ENCODE measurements at places on chromosomes 3 and 15.

GRCh38 chr15:48962662-48963523 lies 826 bp downstream of the SHC4 start:
- DNase-seq, result no peak

GRCh38 chr15:83897037-83897436 lies 243.1 kb downstream of the ADAMTSL3 start:
- DNase-seq, result no peak

GRCh38 chr15:38541026-38541425 lies 23.6 kb downstream of the RASGRP1 start:
- DNase-seq, result no peak

- DNase-seq, result peak; percentile 65
Measured at GRCh38 chr15:91706322-91707032, 147.0 kb upstream of the SLCO3A1 start.

GRCh38 chr3:54376142-54376807 lies 253.9 kb downstream of the CACNA2D3 start:
- DNase-seq, result no peak

DNA sequence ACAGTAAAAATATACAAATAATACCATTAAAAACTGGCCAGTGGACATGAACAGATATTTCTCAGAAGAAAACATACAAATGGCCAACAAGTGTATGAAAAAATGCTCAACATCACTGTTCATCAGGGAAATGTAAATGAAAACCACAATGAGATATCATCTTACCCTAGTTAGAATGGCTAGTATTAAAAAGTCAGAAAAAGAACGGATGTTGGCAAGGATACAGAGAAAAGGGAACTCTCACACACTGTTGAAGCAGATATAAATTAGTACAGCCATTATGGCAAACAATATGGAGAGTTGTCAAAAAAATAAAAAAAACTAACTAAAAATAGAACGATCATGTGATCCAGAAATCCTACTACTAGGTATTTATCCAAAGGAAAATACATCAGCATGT lies 222.7 kb upstream of the NAALADL2 start:
- DNase-seq, result no peak

- no peak for DNase-seq
Measured at GRCh38 chr3:9081184-9081818, 118.0 kb upstream of the RAD18 start.

DNA sequence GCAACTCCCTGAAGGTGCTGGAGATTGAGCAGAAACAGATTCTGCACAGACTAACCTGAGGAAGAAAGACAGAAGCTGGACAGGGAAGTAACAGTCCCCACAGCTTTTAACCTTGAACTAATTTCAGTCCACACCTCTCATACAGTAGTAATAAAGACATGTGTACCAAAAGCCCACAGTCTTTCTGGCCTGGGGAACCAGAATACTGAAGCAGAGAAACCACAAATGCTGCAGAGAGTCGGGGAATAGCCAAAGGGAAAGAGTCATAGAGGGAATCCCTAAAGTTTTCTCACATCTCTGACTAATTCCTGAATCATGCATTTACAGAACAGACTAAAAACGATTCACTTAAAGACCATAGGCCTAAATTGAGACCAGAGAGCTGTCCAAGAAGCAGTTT lies 503.4 kb upstream of the NECTIN3 start:
- DNase-seq, result no peak

GRCh38 chr3:35965908-35966307 lies 326.6 kb downstream of the ARPP21 start:
- no peak for DNase-seq

DNA sequence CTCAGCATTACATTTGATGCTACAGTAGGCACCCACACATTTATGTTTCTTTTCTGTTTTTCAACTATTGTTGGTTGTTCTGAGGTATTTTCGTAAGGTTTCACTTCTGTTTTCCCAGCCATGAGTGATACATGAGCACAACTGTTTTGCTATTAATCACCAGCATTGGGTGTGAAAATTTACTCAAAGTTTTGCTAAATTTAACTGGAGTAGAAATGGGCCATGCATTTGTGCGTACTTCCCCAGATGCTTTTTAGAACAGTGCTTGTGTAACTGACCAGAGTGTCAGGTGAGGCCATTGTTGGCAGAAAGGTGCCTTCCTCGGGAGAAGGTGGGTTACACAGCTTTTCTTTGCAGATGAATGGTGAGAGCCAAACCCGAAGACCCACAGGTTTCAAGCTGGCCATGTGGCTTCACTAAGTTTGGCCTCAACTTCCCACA lies 70.4 kb downstream of the ST6GAL1 start:
- DNase-seq, result no peak

DNA sequence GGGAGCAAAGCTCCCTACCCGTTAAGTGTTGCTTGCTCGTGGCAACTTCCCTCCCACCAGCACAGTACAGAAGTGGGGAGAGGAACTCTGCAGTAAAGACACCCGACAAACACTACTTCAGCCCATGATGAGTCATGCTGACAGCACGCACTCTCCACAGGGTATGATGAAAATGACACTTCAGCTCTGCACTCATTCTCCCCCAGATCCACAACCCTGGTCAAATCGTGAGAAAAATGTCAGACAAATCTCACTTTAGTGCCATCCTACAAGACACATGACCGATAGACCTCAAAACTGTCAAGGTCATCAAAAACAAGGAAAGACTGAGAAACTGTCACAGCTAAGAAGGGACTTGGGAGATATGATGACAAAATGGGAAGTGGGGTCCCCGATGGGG lies 278.9 kb downstream of the OCA2 start:
- DNase-seq, result no peak

Measured in iPS DF 19.7 (cell line).